Calu3 (cell line): ENCODE measurements at places on chromosomes 4 and X. TPM values are rescaled to one million over a fixed set of nuclear protein-coding genes. Genes with fewer than 3 reads are reported as not detected.
A peak's percentile ranks its signal among the peaks of the same experiment; 100 is the strongest.

F11 gene
- total RNA-seq = 0.38 and 0.86 TPM in 2 replicates

IL1RAPL1 gene
- 0.12 TPM in 1 of 2 replicates, not detected in the other for total RNA-seq

ATOH1 gene
- not detected in 2 replicates for total RNA-seq

TMPRSS11A gene
- not detected in 2 replicates for total RNA-seq

CYP2U1 gene
- 3.1 and 4.5 TPM in 2 replicates for total RNA-seq

CCNB3 gene
- total RNA-seq = 0.73 and 1.3 TPM in 2 replicates

DRP2 gene
- 0.39 and 0.66 TPM in 2 replicates for total RNA-seq

CYSLTR1 gene
- not detected in 2 replicates for total RNA-seq

GRCh38 chr4:101071241-101071640, 276.1 kb downstream of the PPP3CA start:
- no peak for DNase-seq

DNA sequence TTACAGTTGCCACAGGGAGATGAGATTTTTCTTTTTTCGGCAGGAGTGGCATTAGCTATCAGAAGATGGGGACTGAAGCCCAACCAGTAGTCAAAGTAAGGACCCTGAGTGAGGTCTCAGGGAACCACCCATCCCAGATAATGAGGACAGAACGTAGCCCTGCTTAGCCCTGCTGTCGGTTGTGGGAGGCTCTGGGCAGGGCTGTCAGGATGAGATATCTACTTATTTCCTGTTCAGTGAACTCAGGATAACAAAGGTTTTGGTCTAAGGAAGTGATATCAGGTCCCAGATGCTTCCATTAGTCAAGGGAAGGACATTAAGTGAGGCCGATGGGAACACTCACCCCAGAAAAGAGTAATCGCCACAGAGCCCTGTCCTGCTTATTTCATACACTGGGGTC, 2.3 kb downstream of the MAGEB16 start:
- DNase-seq = no peak

DNA sequence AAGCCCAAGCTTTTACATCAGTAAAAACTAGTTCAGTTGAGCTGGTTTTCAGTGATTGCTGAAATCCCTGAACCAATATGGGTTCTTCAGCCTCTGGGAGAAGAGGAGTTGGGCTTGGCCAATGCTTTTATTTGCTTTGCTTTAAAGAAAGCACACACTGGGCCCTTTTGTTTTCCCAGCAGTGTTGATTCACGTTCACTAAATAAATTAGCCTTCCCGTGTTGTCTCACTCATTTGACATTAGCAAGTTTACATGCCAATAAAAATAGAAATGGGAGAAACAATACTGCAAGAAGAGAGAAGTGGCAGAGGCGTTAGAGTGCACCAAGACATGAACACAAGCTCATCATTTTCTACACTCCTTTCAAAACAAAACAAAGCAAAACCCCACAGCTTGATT, 136.2 kb downstream of the SHROOM3 start:
- DNase-seq = no peak

DNA sequence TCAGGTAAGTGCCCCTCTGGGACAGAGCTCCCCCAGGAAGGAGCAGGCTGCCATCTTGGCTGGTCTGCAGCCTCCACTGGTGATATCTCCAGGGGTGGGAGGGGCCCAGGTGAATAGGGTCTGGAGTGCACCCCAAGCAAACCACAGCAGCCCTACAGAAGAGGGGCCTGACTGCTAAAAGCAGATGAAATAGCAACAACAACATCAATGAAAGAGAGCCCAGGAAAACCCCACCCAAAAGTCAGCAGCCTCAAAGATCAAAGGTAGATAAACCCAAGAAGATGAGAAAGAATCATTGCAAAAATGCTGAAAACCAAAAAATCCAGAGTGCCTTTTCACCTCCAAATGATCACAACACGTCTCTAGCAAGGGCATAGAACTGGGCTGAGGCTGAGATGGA, 92.5 kb upstream of the PAGE3 start:
- no peak for DNase-seq

GRCh38 chrX:153319295-153320046, 2.1 kb downstream of the PNMA6F start:
- no peak for DNase-seq

- DNase-seq = no peak
Observed at GRCh38 chr4:118992149-118992548, 103.5 kb downstream of the SYNPO2 start.

DNA sequence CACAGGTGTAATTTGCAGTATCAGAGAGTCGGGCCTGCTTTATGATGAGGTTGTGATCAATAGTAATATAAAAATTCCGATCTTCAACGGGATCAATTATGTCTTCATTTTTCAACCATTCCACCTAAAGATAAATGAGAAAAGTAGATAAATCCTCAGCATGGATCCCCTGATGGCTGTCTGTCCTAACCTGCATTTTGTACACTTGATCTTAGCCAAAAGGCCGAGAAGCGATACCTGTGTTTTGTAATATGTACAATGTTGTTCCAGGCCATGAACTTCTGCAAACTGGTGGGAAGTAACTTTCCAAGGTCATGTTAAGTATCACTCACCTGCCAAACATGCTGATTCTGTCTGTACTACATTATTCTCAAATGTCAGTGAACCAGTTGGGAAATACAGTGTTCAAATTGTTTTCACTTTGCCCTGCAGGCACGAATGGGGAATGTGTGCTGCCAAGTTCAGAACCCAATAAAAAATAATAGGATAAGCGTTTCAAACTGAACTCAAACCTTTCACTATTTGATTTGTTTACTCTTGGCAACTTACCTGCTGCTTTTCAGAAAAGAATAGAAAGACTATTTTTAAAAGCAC, 298.1 kb downstream of the UNC5C start:
- peak; percentile 37 for DNase-seq

GRCh38 chr4:54794579-54794978, 136.8 kb downstream of the KIT start:
- no peak for DNase-seq

DNA sequence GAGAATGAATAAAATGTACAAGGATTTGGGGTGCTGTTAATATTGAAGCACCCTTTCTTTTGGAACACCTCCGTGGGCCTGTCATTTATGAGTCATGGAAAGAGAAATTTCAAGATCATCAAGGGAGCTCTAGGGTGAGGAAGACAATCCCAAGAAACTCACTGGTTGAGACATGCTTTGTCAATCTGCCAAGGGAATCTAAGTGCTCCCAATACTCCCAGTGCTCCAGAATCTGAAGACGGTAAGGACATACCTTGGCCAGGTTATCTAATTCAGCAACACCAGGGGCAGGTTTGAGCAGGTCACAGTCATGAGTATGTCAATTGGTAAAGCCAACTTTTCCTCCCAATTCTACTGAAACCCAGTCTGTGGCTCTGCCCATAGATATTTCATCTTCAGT, 556.4 kb upstream of the CPEB2 start:
- DNase-seq = no peak

DNA sequence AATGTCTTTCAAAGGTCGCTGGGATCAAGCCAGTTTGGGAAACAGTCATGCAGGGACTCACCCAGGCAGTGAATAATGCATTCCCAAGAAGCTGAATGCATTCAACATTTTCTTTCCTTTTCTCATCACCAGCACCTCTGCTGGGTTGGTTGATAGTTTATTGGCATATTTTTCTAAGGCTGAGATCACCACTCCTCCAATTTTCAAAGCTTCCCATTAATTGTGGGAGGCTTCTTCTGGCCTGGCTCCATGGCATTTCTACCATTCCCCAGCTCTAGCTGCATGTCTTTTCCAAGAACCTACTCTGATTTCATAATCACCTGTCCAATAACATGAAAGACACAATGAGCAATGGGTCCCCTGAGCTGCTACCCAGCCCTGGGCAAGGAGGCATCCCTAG, 35.8 kb downstream of the CHRDL1 start:
- DNase-seq = no peak

DNA sequence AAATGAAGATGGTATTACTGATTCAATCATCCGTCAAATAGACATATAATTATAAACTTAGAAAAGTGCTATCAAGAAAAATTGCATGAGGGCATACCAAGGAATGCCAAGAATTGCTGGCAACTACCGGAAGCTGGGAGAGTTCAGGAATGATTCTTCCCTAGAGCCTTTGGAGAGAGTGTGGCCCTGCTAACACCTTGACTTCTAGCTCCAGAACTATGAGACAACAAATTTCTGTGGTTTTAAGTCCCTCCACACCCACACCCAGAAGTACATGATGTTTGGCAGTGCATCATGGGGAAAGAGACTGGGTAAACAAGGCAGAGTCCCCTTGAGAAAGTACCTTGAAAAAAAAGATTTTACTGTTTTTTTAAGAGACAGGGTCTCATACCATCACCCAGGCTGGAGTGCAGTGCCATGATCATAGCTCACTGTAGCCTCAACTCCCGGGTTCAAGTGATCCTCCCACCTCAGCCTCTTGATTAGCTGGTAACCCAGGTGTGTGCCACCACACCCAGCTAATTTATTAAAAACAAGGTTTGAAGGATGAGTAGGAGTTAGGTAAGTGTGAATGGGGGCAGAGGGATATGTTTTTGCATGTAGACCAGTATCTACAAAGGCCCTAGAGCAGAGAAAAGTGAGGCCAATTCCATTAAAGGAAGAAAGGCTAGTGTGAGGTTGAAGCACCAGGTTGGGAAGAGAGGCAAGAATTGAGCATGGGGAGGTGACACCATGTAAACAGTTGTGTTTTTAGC, 53.1 kb downstream of the GSX2 start:
- no peak for DNase-seq

DNA sequence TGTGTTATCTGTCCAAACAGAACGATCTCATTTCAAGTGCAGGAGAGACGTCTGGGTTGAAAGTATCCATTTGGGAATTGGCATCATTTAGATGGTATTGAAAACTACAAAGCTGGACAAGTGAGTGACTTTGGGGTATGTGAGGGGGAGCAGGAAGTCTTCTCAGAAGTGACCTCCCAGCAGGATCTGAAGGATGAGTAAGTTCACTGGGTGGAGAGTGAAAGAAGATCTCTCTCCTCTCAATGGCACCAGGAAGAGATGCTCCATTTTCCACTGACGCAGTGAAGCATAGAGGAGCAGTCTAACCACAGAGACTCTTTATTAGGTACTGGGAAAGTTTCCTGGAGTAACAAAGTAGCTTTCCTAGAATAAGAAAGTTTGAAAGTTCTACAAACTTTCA, 161.0 kb downstream of the CPE start:
- DNase-seq = no peak

- no peak for DNase-seq
Observed at GRCh38 chr4:88809101-88809500, 111.5 kb upstream of the NAP1L5 start.

- DNase-seq = no peak
Observed at GRCh38 chr4:6221851-6222760, 21.8 kb upstream of the JAKMIP1 start.

GRCh38 chr4:19429684-19430083, 822.0 kb upstream of the SLIT2 start:
- no peak for DNase-seq

DNA sequence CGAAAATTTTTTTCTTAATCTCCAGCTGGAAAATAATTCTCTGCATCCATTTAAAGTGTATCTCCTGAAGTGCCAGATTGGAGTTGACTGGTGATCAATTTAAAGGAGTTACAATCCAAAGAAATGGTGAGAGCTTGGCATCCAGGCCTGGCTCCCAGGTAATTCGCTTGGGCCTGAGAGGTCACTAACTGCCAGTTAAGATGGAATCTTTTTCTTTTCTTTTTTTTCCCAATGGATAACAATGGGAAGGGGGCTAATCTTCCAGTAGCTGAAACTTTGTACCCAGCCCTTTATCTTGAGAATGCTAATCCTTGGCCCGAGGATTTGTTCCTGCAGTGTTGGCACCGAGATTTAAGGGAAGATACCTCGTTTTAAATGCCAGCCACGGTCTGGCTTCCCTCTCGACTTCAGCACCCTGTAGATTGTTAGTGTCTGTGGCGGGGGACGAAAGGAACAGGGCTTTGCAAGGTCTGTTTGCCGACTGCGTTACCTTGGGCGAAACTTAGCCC, 13.3 kb upstream of the PITX2 start:
- DNase-seq = no peak
